NCI-H524 (cell line): ENCODE measurements at places on chromosomes 1 and 21.

DNA sequence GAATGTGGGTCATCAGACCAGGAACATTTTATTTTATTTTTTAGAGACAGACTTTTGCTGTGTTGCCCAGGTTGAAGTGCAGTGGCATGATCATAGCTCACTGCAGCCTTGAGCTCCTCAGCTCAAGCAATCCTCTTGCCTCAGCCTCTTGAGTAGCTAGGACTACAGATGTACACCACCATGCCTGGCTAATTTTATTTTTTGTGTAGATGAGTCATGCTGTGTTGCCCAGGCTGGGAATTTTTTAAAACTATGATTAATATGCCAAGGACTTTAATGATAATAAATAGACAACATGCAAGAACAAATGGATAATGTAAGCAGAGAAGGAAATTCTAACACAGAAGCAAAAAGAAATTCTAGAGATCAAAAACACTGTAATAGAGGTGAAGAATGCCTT, 142.4 kb downstream of the AK5 start:
- no peak for DNase-seq

DNA sequence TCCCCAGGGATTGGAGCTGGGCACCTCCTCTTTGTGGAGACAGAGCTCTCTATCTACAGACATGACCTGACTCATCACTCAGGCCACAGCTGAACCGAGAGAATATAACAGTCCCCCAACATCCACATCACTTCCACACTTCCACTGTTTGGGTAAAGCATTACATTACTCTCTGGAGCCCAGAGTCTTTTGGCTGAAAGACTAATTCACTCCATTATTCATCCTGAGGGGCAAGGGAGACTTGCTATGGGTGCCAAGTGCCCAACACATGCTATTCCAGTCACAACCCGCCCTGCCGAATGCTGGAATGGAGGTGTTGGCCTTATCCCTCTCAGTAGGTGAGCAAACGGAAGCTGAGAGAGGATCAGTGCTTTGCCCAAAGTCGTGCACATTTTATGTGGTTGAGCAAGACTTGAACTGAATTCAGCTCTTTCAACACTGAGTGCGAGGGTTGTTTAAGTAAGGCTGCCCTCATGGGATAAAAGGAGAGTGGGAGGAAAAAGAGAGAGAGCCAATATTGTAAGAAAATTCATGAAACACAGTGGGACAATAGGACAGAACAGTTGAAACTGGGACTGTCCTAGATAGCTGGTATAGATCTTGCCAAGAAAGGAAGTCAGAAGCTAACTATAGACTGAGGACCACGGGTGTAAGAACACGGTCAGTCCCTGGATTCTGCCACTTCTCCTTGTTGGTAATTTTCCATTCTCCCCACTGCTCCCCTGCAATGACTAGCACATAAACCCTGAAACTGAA, 13.5 kb upstream of the CHI3L1 start:
- DNase-seq: no peak

GRCh38 chr1:8525216-8525557, 207.3 kb downstream of the SLC45A1 start:
- peak; percentile 23 for DNase-seq

- DNase-seq: no peak
Measured at GRCh38 chr1:78722947-78723346, 73.3 kb downstream of the IFI44 start.

- DNase-seq: peak; percentile 41
Measured at GRCh38 chr1:95503278-95504030, 269.4 kb downstream of the RWDD3 start.

- no peak for DNase-seq
Measured at GRCh38 chr1:115179397-115180079, 90.2 kb upstream of the TSPAN2 start.

GRCh38 chr1:20875198-20875973, 88.3 kb upstream of the HP1BP3 start:
- DNase-seq: no peak

GRCh38 chr1:207817166-207817565, 65.3 kb downstream of the CD46 start:
- DNase-seq: no peak

DNA sequence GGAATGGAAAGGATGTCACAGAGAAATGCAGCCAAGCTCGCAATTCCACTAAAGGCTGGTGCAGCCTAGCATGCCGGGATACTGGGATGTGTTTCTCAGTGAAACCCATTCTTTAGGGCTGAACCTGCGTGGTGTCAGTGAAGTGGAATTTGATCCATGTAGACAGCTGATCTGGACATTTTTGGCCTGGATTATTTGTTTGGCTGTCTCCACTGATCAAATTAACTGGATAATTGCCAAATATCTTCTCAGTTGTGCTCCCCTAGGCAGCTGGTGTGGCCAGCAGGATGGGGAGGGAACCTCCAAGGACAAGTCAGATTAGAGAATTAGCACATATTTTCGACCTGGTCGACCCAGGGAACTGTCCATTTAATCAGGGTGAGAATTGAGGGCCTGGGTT, 318.4 kb downstream of the RPS6KC1 start:
- peak; percentile 51 for DNase-seq

GRCh38 chr1:182438326-182438725, 11.6 kb upstream of the RGSL1 start:
- DNase-seq: peak; percentile 12

GRCh38 chr1:10863886-10864285, 67.4 kb upstream of the CASZ1 start:
- DNase-seq: no peak

- peak; percentile 42 for DNase-seq
Measured at GRCh38 chr1:199684686-199685273, 342.7 kb upstream of the NR5A2 start.

GRCh38 chr1:200275415-200275814, 134.4 kb downstream of the ZNF281 start:
- no peak for DNase-seq

- no peak for DNase-seq
Measured at GRCh38 chr1:184017306-184017705, 20.2 kb downstream of the COLGALT2 start.

GRCh38 chr1:20487236-20487590, 1.2 kb upstream of the CAMK2N1 start:
- peak; percentile 94 for DNase-seq

DNA sequence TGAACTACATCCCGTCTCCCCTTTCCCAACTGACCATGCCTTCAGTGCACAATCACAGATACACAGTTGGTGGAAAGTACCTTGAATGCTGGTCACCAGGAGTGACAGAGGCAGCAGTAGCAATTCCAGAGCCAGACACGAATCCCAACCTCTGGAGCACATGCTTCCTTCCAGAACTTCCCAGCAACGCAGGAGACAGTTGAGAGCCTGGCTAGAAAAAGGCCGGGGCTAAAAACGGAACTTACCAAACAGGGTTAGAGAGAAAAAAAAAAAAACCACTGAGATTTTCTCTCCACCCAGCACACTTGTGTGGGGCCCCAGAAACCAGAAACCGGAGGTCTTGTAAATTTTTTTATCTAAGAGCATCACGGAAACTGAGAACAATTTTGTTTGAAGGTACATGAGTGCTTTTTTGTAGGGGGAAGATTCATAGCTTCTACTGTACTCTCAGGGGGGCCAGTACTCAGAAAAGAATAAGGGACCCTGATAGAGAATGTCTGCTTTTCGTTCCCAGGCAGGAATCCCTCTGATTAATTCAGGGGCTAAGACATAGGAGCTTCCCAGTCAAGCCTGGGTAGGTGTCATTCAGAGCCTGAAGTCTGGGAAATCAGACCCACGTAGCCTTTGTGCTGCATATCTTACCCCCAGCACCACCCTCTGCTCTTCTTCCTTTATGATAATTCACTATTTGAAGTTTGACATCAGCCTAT, at the start of gene CD48:
TSS of gene CD48 (minus strand) at position 221 of the 710 bp plus-strand sequence. CDS start at position 162, 59 bp downstream.
- DNase-seq: no peak

GRCh38 chr1:101000131-101000873, 25.3 kb downstream of the DPH5 start:
- no peak for DNase-seq

DNA sequence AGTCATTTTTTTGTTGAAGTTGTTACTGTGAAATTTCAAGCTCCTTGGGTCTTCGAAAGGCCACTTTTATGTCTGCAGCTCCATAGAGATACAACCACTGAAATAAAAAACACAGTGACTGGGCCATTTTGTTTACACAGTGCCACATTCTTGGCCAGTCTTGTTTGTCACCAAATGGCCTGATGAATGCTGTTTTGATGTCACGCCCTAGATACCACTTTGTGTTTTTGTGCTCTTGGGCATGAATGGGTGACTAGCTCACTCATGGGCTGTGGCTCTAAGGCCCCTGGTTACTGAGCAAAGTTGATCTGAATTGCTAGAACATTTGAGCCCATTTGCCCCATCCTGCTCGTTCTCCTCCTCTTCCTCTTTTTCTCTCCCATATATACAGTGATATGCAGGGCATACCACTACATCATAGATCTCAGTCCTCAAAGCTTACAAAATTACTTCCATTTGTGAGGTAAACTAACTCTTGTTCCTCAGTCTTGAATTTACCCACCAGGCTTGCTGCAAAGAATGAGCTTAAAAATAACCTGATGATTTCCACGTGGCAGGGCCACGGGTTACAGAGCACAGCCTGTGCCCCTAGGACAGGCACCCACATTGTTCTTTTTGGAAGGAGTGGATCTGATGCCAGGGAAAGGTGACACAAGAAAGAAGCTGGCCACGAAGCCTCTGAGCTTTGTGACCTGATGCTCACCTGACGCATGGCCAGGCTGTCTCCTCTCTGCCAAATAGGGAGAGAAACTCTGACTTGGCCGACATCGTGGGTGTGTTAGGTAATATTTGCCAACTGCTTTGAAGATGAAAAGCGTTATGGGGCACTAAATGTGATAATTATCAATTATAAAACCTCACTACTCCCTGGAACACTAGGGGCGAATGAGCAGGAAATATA, 92.4 kb downstream of the RUNX1 start:
- DNase-seq: no peak

DNA sequence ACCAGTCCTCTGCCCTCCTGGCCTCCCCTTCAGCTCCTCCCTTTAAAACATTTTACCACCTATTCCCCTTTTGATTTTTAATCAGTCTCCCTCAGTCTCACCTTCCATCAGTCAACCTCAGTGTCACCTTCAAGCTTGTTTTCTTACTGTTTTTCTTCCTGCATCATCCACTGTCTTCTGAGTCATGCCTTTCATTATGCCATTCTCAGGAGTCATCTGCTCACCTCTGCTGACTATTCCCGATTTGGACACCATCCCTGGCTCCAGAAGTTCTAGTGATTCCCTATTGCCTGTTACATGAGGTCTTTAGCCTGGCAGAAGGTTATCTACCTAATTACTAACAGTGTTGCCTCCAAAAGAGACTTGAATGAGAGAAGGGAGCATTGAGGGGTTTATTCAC, 23.9 kb downstream of the NFASC start:
- DNase-seq: no peak

DNA sequence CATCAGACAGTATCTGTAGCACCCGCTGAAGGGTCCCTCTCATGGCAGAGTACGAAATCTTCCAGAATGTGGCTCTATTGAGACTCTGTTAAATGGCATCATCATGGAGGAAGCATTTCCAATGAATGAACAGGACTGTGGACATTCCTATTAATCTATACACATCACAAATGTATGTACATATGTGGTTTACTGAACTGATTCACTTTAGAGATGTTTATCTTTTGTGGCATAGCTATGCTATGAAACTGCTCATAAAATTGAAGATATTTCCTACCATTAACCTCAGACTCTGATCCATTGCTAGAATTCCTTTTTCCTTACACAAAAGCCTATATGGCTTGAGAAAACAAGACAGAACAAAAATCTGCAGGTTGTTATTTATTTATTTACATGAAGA, 259.6 kb upstream of the RRP15 start:
- no peak for DNase-seq

DNA sequence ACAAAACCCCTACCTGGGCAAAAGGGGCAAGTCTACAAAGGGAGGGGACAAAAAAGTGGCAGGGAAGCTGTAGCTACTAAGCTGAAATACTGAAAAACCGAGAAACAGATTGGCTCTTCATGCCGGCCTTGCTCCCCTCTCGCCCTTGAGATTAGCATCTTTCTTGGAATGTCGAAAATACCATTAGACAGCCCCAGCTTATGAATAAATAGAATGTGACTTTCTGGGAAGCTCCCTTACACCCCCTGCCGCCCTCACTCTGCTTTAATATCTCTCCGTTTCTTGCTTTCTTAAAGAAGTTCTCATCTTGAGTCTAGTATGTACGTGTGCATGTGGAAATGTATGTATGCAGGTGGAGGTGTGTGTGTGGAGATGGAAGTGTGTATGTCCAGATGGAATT, 14.1 kb downstream of the TRAF3IP3 start:
- DNase-seq: no peak

DNA sequence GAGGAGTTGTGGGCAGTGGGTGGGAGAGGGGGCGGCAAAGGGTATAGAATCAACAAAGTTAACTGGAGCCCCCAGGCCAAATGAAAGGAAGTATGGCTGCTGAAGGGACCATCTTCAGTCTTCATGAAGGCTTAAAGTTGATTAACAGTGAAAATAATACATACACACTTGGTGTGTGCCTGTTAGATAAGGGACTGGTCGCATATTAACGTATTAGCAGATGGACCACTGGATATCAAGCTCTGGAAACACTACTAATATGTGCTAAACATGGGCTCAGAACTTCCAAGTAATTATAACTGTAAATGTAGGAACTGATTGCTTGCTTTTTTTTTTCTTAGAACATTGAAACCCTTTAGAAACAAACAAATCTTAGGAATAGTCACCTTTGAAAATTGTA, 224.7 kb upstream of the KIAA0040 start:
- DNase-seq: no peak

- DNase-seq: no peak
Measured at GRCh38 chr1:215556996-215557395, 10.1 kb upstream of the KCTD3 start.

GRCh38 chr1:67795179-67795912, 37.9 kb downstream of the GNG12 start:
- no peak for DNase-seq

DNA sequence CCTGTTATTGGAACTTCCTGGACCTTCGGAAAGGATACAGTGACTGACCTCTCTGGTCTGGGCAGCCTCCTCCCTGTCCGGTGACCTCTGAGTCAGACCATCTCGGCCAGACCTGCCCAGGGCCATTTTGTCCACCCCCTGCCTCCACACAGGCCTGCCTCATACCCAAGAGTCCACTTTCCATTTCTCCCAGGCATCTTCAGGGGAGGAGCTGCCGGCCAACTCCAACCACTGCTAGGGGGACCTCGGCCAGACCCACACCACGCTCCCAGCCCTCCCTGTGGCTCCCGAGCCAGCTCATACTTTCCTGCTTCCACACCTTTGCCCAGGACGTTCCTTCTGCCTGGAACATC, 29.5 kb upstream of the RUNX3 start:
- no peak for DNase-seq

- DNase-seq: no peak
Measured at GRCh38 chr1:210367566-210367965, 38.9 kb downstream of the HHAT start.
